Spleen (tissue), 13 donors: ENCODE measurements at places on chromosomes 6 and 20.

DNA sequence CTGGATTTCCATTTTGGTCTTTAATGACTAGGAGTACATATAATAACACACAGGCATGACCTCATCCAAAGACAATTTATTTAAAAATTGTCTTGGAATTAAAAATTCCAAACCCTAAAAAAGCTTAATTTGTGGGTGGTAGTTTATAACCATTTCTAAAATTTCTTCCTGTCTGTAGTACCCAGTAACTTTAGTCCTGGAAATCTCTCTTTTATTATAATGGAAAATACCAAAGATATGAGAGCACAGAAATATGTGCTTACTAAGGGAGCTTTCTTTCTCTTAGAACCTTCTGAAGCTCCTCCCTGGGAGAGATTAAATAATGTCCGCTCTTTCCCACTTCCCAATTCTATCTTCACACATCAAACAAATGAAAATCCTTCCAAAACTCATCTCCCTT lies 70.5 kb upstream of the PRL start:
- no peak for DNase-seq

- no peak for DNase-seq
These were observed 62.6 kb downstream of the AK9 start for GRCh38 chr6:109628158-109629000.

GRCh38 chr6:72631480-72631879 lies 9.6 kb downstream of the KCNQ5 start:
- no peak for DNase-seq

- DNase-seq = no peak
These were observed 99.7 kb downstream of the IRF4 start for GRCh38 chr6:491233-491632.

GRCh38 chr6:16903470-16903869 lies 142.2 kb upstream of the ATXN1 start:
- DNase-seq = no peak
